MM.1S (cell line): ENCODE measurements at places on chromosomes 7 and 10.
A peak's percentile ranks its signal among the peaks of the same experiment; 100 is the strongest.

GRCh38 chr10:6202684-6203330, at the start of gene PFKFB3:
TSS of gene PFKFB3 (plus strand) at chr10:6202932. CDS start at chr10:6203261, 329 bp downstream.
- peak; percentile 94 for DNase-seq

GRCh38 chr7:91557789-91558404, 293.7 kb downstream of the FZD1 start:
- DNase-seq, result no peak

GRCh38 chr7:431658-432111, 88.0 kb downstream of the PDGFA start:
- no peak for DNase-seq

DNA sequence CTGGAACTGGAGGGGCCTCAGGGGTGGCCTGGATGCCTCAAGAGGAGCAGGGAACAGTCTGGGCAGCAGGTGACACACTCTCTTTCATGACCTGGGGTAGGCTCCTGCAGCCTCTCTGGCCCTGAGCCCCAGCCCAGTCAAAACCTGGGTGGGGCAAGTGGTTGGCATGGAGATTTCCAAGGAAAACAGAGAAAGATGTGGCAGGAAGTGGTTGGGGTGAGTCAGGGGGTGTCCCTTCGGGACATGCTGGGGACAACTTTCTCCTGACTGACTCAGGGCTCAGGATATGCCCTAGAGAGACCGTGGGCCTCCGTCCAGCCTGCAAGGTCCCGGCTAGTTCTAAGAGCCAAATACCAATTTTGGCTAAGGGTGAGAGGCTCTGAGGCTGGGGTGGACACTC, 2.9 kb downstream of the AQP1 start:
- DNase-seq, result no peak

DNA sequence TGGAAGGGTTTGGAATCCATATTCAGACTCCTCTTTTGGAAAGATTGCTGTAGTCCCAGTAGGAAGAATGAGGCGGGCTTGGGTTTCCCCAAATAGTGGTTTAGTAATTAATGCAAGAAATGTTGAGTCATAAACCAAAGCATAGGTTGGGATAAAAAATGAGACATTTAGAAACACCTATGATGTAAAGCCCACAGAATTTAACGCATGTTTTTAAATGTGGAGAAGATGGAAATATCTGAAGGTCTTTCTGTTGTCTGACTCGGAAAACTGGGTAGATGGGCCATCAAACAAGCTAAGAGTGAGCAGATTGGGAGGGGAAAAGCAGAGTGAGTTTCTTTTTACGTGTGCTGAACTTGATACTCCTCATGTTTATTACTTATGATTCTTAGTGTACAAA, 62.2 kb downstream of the LANCL2 start:
- DNase-seq, result no peak

DNA sequence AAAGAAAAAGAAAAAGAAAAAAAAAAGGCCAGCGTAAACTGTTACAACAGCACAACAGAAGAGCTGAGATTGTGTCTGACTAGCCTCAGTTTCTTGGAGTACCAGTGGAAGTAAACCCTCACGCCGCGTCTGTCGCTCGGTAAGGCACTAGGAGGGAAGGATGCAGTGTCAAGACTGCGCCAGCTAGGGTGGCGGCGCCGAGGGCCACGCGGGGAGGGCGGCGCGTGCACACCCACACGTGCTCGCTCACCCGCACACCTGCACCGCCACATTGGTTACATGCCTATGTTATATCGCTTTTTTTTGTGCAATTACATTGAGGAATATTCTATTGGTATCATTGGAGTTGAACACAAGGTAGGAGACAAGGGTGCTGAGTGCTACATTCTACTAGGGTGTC, 48.2 kb downstream of the CLEC2L start:
- DNase-seq, result no peak

DNA sequence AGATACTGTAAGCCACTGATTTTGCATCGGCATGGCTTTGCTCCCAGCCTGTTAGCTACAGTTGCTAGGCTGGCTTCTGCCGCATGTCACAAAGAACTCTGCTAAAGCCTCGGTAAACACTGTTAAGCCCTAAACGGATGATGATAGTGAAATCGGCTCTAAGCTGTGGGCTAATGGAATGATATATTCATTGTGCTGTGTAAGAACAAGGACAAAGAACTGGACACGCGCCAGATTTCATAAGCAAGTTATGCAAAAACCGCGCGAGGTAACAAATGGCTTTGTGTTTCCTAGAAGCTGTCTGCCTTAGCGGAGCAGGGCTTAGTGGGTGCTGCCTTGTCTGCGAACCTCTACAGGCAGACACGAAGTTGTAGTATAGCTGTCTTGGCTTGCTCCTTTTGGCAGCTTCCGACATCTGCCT, 331.3 kb upstream of the COBL start:
- no peak for DNase-seq

- DNase-seq, result no peak
These were observed 51.2 kb upstream of the ANAPC16 start for GRCh38 chr10:72164617-72165016.

DNA sequence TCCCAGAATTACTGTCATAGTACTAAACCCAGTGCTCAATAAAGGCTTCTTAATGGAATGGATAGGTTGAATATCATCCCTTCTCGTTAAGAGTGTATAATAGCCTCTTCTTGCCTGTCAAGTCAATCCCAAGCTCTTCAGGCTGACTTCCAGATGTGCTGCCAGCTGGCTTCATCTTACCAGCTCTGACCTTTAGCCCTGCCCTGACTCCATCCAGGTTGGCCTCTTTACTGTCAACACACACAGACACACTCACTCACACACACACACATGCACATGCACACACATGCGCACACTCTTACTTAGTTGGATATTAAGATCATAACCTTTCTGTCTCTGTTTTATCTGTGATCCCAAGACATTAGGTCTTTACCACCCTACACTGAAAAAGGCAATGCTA, 49.1 kb downstream of the ASB4 start:
- DNase-seq, result no peak

DNA sequence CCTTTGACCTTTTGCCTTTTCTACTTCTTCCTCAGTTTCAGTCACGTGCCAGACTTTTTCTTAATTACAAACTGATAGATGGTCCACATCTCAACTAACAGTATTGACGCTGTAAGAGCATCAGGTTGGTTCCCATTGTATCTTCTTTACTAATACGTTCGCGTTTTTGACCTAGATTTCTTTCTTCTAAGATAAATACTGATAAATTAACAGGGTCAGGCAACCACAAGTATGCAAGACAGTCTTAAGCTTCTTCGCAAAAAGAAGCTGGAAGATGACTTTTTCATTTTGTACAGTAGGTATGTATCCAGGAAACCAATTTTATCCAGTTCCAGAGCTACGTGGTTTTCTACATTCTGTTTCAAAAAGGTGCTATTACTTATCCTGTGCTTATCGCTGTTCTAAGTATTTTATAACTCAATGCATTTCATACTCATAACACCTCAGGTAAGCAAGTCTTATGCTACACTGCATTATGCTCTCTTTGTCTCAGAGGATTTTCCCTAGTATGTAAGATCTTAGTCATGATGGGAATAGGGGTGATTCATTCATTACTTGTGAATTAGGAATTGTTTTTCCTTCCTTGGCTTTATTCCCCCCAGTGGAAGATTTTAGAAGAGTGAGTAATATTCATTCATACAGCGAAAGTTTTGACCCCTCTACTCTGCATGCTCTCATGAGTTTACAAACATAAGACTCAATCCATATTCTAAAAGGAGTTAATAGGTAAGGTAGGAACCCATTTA, 955 bp downstream of the DUS4L start:
- no peak for DNase-seq

- peak; percentile 83 for DNase-seq
These were observed 15.6 kb downstream of the ASB4 start for GRCh38 chr7:95501261-95501832.
